ENCODE measurements at places on chromosomes 5 and 9. TPM values are rescaled to one million over a fixed set of nuclear protein-coding genes. Genes with fewer than 3 reads are reported as not detected.

Gene ARAP3
- 2.9 TPM for total RNA-seq

DNA sequence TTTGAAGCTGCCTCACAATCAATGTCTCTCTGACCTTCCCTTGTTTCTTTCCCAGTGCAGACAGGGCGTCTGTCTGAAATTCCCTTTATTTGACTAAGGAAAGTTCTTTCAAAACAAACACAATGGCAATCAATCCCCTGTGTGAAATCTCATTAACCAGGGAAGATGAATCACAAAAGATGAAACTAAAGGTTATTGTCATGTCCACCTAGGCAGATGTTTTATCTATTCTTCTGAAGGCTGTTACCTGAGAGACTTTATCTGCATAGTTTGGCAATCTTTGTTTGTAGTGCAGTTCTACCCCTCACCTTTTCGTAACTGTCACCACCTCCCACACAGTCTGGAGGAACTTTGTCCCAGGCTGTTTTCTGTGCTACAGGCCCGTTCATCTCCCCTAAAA, 217.5 kb upstream of the RIOK2 start:
- no peak for DNase-seq

DNA sequence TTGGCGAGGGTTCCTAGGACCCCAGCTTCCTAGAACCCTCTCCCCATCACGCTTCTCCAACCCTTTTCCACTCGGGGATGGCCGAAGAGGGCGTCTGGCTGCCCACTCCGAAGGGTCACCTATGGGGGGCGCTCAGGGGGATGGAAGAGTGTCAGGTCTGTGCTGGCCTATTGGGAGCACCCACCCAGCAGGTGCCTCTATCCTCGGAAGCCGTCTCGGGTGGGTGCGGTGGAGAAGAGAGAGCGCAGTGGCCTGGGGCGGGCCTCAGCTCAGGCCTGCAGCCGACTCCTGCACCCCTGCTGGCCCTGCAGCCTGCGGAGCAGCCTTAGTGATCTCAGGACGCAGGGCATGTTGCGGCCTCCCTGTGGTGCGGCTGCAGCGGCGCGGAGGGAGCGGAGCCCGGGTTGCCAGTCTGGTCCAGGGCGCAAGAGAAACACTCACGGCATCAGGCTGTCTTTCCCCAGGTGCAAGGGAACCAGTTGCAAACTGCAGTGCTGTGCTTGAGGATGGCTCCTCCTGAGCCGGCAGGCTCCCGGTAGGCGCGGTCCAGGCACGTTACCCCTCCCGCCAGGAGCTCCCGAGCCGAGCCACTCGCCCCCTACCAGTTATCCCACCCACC, 1.5 kb upstream of the IRX2 start:
- no peak for DNase-seq

DNA sequence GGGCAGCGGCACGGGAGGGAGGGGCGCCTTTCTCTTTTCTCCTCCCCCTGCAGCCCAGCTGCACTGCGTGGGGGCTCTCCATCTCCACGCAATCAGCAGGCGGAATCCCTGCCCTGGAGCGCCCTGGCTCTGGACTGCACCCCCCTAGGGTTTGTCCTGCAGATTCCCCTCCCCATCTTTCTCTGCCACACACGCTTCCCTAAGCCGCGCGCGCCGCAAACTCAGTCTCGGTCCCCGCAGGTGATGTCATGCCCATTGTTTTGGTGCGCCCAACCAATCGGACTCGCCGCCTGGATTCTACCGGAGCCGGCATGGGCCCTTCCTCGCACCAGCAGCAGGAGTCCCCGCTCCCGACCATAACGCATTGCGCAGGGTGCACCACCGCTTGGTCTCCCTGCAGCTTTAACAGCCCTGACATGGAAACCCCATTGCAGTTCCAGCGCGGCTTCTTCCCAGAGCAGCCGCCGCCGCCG, at the start of gene KCNN2:
Gene KCNN2 (plus strand): TSS at position 347 of the 473 bp plus-strand sequence. CDS start 70 bp downstream, at position 417.
- DNase-seq, result peak; percentile 19

Gene TXNDC15
- total RNA-seq, result 104 TPM

Gene DNAJA1
- total RNA-seq, result 63.2 TPM

- no peak for DNase-seq
Observed at GRCh38 chr5:89397096-89397495, 514.1 kb upstream of the MEF2C start.

Gene SH3GL2
- not detected for total RNA-seq

- DNase-seq, result peak; percentile 50
Observed at GRCh38 chr9:30928045-30928444, 1456.4 kb upstream of the ACO1 start.

DNA sequence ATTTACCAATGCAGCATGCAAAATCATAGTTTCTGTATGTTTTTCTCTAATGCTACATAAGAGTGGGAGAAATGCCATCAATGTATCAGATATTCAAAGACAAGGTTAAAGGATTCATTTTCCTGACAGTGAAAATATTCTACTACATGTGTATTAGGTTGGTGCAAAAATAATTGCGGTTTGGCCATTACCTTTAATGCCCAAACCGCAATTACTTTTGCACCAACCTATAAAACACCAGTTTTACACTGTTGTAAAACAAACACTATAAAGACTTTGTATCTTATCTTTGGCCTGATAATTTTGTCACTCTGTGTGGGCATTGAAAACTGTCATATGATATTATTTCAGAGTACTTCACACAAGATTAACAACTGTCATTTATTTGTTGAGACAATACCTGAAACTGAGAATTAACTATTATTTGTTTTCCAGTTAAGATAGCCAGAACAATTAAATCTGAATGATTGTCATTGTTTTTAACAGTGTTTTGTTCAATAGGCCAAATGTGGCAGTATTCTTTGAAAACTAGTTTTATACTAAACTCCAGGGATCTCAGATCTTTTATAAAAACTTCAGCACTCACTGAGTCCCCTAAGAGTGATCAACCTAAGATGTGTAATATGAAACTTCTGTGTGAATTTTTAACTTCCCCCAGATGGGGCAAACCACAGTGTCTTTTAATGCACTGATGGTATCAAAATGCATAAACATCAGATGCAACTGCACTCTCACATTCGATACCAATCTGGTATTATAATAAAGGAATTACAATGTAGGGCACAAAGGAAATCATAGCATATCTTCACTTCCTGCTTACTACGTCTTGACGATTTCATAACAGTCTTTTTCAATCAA, 53.8 kb upstream of the FBN2 start:
- DNase-seq, result no peak

DNA sequence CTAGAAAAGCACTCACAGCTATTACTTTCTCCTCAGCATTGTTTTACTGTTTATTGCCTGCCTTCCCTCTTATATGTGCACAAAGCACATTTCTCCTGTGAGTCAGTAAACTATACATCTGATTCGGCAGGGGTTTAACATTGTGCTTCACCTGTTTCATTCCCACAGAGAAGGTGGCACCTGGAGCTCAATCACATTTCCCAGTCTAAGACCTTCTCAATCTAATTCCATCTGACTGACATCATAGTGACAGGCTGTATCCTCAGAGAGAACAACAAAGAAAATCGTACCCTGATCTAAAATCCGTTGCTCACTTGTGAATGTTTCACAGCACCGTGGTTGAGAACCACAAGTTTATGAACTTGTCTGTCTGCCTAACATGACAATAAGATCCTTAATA, 92.4 kb upstream of the CAST start:
- DNase-seq, result peak; percentile 54

GRCh38 chr5:39199335-39199734, 20.0 kb downstream of the FYB1 start:
- no peak for DNase-seq

Data from NCI-H460 (cell line).